ENCODE measurements at places on chromosomes 6 and 20.

- no peak for DNase-seq
Observed at GRCh38 chr6:33688006-33688405, 23.5 kb downstream of the UQCC2 start.

DNA sequence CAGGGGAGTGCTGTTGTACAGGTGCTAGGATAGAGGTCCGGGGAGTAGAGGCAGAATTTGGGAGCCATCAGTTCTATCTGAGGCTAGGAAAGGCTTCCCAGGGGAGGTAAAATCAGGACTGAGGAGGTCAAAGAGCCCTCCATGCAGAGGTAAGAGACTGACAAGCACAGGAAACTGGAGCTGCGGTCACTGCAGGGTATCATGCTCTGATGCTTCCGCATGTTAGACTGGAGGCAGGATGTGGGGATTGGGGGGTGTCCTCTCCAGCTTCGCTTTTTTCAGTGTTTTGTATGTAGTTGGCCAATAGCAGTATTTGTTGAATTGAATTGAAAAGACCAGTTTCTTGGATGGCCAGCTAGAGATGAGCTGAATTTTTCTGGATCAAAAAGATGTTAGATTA lies 87.8 kb downstream of the SLC22A3 start:
- DNase-seq: no peak

GRCh38 chr6:101706576-101706975 lies 313.1 kb downstream of the GRIK2 start:
- no peak for DNase-seq

DNA sequence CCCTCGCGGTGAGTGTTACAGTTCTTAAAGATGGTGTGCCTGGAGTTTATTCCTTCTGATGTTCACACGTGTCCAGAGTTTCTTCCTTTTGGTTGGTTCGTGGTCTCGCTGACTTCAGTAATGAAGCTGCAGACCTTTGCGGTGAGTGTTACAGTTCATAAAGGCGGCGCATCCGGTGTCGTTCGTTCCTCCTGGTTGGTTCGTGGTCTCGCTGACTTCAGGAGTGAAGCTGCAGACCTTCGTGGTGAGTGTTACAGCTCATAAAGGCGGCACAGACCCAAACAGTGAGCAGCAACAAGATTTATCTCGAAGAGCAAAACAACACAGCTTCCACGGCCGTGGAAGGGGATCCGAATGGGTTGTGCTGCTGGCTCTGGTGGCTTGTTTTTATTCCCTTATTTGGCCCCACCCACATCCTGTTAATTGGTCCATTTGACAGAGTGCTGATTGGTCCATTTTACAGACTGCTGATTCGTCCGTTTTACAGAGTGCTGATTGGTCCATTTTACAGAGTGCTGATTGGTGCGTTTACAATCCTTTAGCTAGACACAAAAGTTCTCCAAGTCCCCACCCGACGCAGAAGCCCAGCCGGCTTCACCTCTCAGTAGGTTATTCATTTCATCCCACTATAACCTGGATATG lies 48.2 kb upstream of the ARG1 start:
- DNase-seq: no peak

GRCh38 chr6:15017261-15017660 lies 228.6 kb upstream of the JARID2 start:
- peak; percentile 6 for DNase-seq

- DNase-seq: peak; percentile 73
Observed at GRCh38 chr6:11865680-11866300, 87.2 kb upstream of the ADTRP start.

- DNase-seq: no peak
Observed at GRCh38 chr6:43765776-43766499, 4.1 kb upstream of the VEGFA start.

DNA sequence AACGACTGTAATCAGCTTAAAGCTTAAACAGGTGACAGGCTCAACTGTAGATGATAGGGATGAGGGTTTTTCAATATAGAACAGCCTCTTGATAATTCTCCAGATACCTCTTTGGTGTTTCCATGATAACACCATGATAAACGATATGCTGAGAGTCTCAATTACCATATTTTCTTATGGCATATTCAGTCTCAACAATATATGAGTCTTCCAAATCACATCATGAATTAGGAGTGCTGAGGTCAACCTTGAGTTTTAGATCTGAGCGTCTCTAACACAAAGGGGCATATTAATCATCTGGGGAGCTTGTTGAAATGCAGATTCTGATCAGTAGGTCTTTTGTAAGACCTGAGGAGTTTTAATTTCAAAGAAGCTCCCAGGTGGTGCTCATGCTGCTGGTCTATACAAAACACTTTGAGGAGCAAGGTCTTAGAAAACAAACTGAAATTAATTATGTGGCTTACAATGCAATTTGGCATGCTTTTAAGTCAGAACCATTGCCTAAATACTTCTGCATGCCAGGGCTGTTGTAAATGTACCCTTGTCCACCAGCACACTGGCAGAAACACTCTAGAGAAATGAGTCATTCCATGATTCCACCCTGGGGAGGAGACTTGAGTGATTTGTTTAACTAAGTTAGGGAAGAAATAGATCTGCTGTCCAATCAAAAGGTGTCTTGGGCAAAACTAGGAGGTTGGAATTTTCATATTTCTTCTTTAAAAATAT lies 49.6 kb downstream of the PTCHD4 start:
- peak; percentile 82 for DNase-seq
